ENCODE measurements at places on chromosomes 6 and 20.

GRCh38 chr6:145423936-145424335, 311.4 kb downstream of the EPM2A start:
- no peak for DNase-seq

- DNase-seq, result no peak
These were observed 156.5 kb upstream of the FOXA2 start for GRCh38 chr20:22740829-22741228.

DNA sequence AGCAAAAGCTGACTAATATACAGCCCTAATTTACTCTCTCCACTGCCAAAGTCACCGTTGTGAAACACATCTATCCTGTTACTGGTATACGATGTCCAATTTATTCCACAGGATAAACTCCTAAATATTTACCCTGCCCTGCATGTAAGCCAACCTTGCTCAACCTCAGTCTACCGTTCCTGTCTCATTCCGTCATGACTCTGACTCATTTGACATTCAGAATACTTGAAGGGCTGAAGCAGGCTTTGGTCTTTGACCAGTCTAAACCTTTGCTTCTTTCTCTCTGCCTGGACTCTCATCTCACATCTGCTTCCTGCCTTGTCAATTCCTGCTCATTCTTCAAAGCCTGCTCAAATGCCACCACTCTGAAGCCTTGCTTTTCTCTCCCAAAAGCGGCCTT, 157.5 kb downstream of the SCP2D1 start:
- no peak for DNase-seq

- DNase-seq, result no peak
These were observed 21.1 kb downstream of the HLA-DRB1 start for GRCh38 chr6:32568561-32568960.

GRCh38 chr20:15320941-15321340, 983.5 kb upstream of the FLRT3 start:
- DNase-seq, result no peak

DNA sequence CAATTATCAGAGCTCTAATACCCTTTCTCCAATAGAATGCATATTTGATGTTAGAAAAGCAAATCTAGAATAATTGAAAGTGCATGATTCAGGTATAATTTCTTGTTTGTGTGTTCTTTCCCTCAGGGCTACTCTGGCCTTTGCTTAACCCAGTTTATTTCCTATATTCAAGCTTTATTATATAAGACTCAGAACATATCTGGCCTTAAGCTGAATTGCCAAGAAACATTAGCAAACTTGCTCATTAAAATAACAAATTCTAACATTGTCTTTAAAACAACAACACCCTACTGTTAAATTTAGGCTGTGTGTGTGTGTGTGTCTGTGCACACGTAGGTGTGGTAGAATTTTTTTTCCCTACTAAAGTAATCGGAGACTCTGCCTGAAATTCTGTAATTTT, 426.5 kb downstream of the UTRN start:
- DNase-seq, result no peak

DNA sequence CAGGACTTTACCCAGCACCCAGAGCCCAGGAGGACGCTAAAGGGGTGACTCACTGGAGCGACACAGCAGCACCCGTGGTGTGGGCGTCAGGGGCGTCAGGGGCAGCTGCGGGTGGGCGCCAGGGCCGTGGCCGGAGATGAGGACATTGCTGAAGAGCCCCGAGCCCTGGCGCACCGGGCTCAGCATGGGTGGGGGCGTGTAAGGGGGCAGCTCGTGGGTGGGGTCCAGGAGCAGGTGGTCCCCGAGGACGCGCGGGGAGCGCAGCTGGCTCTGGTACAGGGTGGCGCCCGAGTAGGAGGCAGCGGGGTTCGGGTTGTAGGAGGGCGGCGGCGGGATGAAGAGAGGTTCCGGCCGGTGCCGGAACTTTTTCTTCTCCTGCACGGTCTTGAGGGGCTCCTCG, 41.6 kb upstream of the MRPS10 start:
- DNase-seq, result no peak

DNA sequence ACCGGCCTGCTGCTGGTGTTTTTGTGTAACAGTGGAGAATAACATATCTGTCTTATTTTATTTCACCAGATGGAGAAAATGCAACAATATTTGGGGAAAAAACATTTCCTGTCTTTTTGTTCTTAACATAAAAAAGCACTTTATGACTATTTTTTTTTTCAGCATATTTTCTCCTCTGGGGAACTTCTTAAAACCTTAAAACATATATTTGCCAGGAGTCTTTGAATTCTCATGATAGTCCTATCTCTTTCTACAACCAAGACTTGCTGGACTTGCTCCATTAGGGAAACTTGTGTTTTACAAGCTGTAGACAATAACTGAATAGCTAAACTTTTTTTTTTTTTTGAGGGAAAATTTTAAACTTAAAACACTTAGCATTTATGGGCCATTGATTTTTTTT, 98.6 kb upstream of the PRDM1 start:
- no peak for DNase-seq

GRCh38 chr6:7108964-7109836, 1.4 kb downstream of the RREB1 start:
- peak; percentile 73 for DNase-seq

- DNase-seq, result no peak
These were observed 34.9 kb downstream of the ASCC3 start for GRCh38 chr6:100846276-100846675.

GRCh38 chr6:144896871-144897270, 611.7 kb downstream of the UTRN start:
- DNase-seq, result no peak

DNA sequence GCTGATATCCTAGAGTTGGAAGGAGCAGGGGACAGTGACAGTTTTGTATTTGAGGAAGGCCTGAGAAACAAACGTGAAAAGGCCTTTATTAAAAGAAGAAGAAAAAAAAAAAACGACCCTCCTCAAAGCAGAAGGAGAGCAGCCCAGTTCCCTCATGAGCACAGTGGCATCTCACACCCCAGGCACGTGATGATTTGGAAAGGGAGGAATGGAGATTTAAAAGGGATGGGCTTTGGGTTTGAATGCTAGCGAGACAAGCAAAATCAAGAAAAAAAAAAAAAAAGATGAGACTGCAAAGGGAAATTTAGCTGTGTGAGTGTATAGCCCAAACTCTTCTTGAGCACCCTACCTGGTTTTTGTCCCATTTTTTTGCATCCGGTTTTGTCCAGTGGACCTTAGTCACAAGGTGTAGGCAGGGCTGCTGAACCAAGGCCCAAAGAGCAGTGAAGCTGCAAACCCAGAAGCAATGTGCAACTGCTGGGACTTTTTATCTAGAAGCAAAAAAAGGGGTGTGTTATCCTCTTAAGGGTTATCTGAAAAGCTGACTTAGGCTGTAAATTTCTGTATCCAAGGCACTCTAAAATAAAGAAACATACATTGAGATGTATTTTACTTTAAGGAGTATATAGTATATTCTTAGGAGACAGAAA, 54.5 kb upstream of the RREB1 start:
- no peak for DNase-seq

DNA sequence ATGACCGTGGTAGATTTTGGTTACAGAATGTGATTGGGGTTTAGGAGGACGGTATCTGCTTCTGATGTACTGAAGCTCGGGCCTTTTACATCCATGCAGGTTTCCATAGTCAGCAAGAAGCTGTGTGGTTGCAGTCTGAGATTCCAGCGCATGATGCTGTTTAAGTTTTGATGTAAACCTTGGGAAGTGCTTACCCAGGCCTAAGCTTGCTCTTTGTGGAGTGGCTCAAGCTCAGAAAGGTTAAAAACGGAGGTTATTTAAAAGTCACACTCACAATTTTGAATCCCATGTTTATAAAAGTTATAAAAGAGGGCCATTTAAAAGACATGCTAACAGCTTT, 121.4 kb downstream of the TIAM2 start:
- DNase-seq, result no peak

GRCh38 chr6:25497383-25498040, 154.5 kb upstream of the SCGN start:
- DNase-seq, result no peak

DNA sequence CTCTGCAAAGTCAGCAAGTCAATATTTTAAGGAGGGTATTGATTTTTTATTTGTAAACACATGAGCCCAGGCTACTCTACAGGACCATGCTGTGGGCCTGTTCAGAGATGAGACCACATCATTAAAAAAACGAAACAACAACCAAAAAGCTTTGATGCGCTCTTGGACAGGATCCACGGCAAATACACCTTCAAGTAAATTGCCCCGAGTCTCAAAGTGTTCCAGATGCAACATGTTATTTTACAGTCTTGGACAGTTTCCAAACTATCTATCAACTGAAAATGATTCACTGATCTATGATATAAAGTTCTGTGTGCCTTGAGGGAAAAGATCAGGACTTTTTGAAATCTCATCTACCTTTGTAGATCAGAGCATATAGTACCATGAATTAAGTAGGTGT, 25.8 kb upstream of the CARMIL1 start:
- DNase-seq, result no peak

- DNase-seq, result peak; percentile 69
These were observed 12.8 kb upstream of the ELOVL5 start for GRCh38 chr6:53361549-53362031.

- no peak for DNase-seq
These were observed 444.5 kb downstream of the PREX1 start for GRCh38 chr20:48383252-48383651.

DNA sequence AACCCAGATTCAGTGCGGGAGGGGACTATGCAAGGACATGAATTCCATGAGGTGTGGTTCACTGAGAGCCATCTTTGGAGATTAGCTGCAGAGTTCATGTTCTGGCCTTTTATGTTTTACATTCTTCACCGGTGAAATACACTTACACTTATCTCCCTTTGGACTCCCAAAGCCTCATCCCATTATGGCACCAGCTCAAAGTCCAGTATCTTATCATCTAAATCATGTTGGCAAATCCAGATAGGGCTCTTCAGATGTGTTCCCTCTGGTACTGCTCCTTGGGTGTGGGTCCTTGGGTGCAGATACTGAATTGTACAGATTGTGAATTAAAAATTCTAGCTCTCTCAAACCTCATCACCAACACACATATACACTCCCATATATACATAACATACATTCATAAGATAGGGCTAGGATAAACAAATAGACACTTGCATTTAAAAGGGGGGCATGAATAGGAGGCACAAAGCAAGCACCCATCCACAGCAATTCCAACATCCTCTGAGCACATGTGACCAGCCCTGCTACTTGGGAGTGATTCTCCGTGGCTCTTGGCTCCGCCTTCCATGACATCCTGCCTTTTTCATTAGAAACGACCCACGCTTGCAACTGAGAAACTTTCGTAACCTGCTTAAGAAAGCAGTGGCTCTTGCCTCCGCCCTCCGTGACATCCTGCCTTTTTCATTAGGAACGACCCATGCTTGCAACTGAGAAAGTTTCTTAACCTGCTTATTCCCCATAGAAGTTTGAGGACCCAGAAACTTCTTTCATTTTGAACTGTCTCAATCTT, 53.6 kb upstream of the LRRC1 start:
- peak; percentile 54 for DNase-seq

GRCh38 chr6:160662429-160662828, 1.6 kb downstream of the LPA start:
- no peak for DNase-seq

GRCh38 chr6:24613361-24614042, 32.5 kb downstream of the KIAA0319 start:
- no peak for DNase-seq

DNA sequence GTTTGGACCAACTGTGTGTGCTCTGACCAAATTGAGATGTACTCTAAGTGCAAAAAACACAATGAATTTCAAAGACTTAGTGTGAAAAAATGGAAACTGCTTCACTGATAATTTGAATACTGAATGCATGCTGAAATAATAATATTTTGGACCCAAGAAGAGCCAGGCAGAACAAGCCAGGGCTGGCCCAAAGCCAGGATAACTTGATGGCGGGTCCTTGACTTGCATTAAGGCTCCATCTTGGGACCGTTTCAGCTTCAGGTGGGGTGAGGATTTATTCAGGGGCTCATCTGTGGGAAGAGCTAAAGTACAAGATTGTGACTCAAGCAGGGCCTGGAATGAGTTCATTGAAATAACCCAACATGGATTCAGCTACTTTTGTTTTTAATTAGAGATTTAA, 921.9 kb downstream of the QKI start:
- no peak for DNase-seq

DNA sequence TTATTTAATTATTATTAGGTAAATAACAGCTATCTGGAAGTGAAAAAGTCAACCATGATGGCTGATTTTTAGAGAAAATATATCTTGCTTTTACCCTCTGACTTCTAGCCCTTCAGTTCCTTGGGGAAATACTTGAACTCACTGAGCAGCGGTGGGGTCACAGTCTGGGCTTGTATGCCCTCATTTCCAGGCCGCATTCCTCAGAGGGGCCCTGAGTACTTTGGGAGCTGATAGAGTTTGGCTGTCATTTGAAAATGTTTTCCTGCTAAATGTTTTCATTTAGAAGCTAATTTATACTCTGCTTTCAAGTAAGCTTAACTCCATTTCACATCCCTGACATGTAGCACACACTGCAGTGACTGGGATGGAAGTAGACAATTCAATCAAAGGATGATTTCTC, 1028.5 kb downstream of the KIF16B start:
- no peak for DNase-seq

- DNase-seq, result no peak
These were observed 59.7 kb upstream of the MYLIP start for GRCh38 chr6:16069222-16069621.

GRCh38 chr6:47809873-47810272, 28.0 kb downstream of the OPN5 start:
- no peak for DNase-seq

GRCh38 chr20:33667676-33668465, 1.1 kb downstream of the ACTL10 start:
- peak; percentile 90 for DNase-seq

GRCh38 chr20:7879883-7880282, 60.4 kb downstream of the HAO1 start:
- no peak for DNase-seq

DNA sequence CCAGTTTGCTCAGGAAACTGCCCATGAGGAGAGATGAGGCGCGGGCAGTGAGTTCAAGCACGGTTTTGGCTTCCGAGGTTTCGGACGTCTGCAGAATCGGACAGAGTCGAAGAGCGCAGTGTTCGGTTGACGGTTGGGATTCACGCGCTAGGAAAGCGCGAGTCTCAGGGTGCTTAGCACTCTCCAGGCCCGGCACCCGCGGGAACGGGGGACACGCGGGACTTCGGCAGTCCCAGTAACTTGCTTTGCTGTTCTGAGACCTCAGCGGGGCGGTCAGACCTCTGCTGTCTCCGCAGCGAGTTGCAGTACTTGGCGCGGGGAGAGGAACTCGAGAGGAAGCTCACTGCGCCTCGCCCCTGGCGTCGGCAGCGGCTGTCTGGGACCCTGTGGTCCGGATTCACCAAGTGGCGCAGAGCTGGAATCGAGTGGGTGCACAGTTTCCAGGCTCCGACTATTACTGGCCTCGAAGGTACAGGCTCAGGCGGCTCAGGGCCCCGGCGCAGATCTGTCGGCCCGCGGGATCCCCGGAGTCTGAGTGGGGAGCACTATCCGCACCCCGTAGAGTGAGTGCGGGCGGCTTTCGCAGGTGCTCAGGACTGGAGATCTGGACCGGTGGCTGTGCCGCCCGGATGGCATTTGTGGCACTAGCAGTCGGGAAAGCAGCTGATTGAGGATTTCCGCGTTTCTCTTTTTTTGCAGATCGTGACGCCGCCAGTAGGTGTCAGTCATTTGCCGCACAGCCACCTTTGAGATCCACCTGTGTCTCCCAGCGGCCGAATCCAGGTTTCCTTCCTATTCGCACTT, at the start of gene POM121L2:
Gene POM121L2 (minus strand): TSS at position 128 of the 804 bp plus-strand sequence. CDS start 103 bp downstream, at position 25.
- DNase-seq, result peak; percentile 78

- no peak for DNase-seq
These were observed 42.6 kb upstream of the CDH22 start for GRCh38 chr20:46350986-46351267.
